ENCODE measurements at places on chromosomes 13 and 19. TPM values are rescaled to one million over a fixed set of nuclear protein-coding genes. Genes with fewer than 3 reads are reported as not detected.

Gene MYO1F
- 86.7 TPM for total RNA-seq

Gene ZNF296
- total RNA-seq, result 1.4 TPM

Gene ZNF699
- 12.9 TPM for total RNA-seq

Gene ZNF260
- 10.7 TPM for total RNA-seq

Gene SLC7A10
- total RNA-seq, result 150 TPM

Gene EXOC3L2
- total RNA-seq, result 3.3 TPM

Gene ZFR2
- total RNA-seq, result not detected

Gene LILRA6
- total RNA-seq, result 2.1 TPM

Gene ERICH4
- total RNA-seq, result not detected

Gene WTIP
- total RNA-seq, result 22.9 TPM

Gene RPL21
- total RNA-seq, result 857 TPM
